Kidney (tissue), 22 donors: ENCODE measurements at places on chromosomes 13 and 19.

- DNase-seq: no peak
Measured at GRCh38 chr13:38013676-38014075, 144.1 kb upstream of the TRPC4 start.

DNA sequence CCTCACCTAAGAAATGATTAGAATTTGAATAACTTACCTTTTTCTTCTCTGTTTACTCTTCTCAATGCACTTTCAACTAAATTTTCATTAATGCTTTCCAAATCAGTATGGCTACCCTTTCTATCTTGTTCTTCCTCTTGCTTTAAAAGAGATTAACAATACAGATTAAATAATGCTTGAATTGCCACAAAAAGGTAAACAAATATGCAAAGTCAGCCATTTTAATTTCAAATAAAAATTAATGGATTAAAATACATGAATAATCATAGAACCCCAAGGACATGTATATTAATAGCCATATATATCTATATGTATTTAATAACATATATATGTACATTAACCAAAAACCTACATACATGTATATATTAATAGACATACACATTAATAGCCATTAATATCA is 7.9 kb upstream of the NEK5 start:
- DNase-seq: no peak

DNA sequence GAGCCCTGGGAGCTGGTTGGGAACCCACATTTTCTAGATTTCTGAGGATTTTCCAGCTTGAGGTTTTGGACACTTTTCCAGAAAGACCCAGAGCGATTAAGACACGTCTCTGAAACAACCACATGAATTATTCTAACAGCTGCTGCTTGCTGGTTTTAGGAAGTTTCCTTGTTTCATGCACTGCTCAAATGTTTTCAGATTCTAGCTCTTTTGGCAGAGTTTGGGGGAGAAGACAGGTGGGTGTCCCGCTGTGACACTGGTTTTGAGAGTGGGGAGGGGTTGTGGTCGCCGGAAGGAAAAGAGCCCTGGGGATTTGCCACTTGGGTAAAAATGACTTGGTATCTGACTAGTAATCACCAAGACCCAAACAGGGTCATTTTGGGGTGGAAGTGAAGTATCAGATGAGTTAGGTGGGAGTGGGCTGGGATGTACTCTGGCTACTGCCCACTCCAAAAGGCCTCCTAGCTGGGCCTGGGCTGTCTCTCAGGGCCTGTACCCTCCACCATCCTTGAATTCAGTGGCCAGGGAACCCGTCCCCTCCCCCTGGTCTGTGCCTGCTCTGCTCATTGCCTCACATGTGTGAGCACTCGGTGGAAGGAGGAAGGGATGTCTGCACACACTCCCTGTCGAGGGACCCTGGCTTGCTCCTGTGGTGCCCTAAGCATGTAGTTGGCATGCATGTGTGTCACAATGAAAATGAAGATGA is 13.2 kb downstream of the GATAD2A start:
- DNase-seq: no peak

- DNase-seq: no peak
Measured at GRCh38 chr19:29044037-29044436, 168.9 kb downstream of the UQCRFS1 start.

DNA sequence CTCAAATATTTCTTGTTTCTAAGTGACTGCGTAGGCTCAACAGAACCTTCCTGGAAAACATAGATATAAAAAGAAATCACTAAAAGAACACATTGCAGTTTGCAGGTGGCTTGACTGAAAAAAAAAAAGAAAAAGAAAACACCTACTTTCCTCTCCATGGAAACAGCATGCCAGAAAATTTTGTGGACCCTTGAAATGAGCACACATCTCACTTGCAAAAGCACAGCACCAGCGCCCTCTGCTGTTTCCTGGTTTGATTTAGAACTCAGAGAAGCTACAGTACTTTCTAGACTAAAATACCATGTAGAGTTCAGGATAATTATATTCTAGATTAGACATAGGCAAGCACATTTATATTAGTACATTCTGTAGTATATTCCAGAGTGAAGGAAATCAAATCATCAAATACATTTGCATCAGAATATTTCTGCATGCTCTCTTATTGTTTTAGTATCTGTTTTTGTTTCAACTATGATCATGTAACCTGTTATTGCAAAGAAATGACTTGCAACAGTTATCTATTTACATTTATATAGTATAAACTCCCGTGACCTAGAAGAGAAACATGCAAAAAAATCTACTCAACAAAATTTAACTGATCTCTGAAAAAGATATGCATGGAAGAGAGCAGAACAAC is 22.3 kb upstream of the XPO4 start:
- peak; percentile 94 for DNase-seq

GRCh38 chr13:98677398-98677797 is 75.1 kb downstream of the SLC15A1 start:
- DNase-seq: no peak

GRCh38 chr13:90833951-90834350 is 513.5 kb upstream of the MIR17HG start:
- DNase-seq: no peak

DNA sequence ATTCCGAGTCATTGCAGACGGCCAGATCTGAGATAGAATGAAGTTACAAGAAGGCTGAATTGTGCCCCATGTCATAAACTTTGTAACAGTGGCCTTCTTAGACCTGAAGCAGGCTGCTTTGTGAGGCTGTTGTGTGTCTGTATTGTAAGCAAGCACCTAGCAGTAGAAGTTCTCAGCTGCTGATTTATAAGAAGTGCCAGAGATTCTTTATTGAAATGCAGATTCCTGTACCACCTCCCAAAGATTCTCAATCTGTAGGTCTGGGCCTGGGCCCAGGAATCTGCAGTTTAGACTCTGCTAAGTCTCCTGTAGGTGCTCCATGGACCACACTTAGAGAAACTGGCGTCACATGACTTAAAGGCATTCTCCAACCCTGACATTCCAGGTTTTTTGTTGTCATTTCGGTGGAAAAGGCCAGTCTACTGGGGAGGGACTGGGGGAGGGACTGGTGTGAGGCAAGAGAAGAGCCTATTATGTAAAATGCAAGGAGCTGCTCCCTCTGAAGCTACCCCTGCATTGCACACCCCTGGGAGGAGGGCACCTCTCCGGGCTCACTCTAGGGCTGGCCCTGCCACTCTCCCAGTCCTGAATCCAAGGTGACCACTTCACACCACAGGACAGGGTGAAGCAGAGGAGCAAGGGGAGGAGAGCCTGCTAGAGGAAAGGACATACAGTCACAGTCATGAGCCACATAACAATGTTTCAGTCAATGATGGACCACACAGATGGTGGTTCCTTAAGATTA is 769 bp upstream of the TMEM272 start:
- DNase-seq: no peak

GRCh38 chr13:40189898-40190630 is 476.4 kb downstream of the FOXO1 start:
- DNase-seq: peak; percentile 42

- peak; percentile 98 for DNase-seq
Measured at GRCh38 chr19:49866933-49867782, at the start of gene PNKP. PNKP (minus strand) TSS chr19:49867576; CDS start chr19:49867204, 372 bp downstream.

DNA sequence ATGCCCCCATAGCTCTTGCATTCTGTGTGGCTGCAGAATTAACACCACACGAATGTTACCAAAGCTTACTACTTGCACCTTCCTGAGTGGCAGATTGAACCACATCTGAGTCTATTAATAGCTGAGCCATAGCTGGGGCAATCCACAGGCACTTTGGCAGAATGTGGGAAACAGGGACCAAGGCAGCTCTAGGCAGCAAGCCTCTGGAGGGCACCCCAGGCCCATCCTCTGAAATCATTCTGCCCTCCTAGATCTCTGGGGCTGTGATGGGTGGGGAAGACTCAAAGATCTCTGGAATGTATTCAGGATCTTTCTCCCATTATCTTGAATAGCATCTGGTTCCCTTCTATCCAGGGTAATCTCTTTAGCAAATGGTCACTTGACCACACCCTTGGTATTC is 139.3 kb downstream of the TNFRSF19 start:
- no peak for DNase-seq

DNA sequence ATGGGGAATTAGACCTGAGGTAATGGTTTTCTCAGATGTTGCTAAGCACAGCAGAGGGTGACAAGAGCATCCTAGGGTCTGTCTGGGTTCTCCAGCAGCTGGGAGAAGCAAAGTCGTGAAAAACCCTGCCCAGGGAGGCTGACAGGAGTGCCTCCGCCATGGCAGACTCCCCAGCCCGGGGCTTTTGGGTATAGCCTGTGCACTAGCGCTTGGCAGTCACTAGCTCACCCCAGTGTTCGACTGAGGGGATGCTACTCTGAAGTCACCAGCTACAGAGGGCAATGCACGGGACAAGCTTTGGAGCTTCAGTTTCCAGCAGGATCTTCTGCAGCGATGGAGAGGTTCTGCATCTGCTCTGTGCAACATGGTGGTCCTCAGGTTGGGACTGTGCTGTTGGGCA is 87.5 kb downstream of the ING1 start:
- DNase-seq: no peak

GRCh38 chr19:31419871-31420445 is 70.7 kb upstream of the TSHZ3 start:
- DNase-seq: no peak

DNA sequence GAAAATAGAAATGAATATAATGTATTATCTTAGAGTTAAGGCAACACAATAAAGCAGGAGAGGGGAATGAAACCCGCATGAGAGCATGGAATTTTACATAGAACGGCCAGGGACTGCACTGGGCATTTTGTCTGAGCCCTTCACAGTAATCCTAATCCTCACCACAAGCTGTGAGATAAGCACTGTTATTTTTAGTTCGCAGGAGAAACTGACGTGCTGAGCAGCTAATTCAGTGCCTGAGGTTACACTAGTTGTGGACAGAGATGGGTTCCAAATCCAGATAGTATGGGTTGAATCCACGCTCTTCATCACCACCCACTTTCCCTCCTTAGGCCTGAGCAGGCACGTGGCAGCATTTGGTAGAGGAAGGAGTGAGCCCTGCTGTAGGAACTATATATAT is 24.8 kb upstream of the ZNF527 start:
- DNase-seq: no peak

GRCh38 chr13:113595131-113595530 is 10.6 kb downstream of the TFDP1 start:
- peak; percentile 15 for DNase-seq

- no peak for DNase-seq
Measured at GRCh38 chr13:30440910-30441703, 18.8 kb downstream of the UBE2L5 start.

- DNase-seq: no peak
Measured at GRCh38 chr13:40801255-40802217, 12.1 kb downstream of the SLC25A15 start.

GRCh38 chr19:5519076-5519475 is 48.7 kb downstream of the TINCR start:
- no peak for DNase-seq

DNA sequence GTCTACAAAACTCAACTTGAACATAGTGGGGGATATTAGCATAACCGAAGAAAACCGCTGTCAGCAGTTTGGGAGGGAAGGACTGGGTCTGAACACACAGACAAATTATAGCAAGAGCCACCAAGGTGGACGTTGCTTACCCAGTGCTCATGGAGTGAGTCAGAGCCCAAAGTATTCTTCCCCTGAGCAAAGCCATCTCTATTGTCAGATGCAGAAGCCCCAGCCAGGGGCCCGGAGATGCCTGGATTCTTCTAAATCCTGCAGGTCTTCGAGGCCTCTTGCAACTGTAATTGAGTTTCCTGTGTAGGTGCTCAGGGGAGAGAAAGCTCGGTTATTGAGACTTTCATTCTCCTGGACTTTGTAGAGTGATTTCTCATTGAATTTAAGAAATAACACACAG is 384.5 kb downstream of the IRS2 start:
- DNase-seq: no peak

DNA sequence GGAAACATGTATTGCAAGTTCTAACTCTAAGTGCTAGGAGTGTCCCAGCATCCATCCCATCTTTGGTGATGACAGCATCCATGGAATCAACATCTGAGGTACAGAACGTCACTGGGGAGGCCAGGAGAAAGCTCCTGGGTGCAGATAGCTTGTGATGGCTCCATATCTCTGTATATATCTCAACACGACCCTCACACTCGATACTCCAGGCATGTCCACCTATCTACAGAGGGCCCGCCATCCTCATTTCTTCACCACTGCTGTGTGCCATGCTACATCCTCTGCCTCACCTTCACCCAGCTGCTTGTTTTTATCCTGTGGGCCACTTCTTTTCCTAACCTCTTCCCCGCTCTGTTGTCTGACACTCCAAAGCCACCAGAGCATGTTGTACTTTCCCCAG is 100.4 kb upstream of the SERP2 start:
- DNase-seq: no peak

GRCh38 chr19:12785431-12786031 is 5.8 kb upstream of the JUNB start:
- no peak for DNase-seq
